ENCODE measurements at places on chromosomes 3 and 15.

GRCh38 chr3:160259589-160259988 is 34.4 kb downstream of the C3orf80 start:
- DNase-seq, result no peak

- peak; percentile 70 for DNase-seq
Observed at GRCh38 chr3:177835008-177835407, 637.7 kb upstream of the TBL1XR1 start.

GRCh38 chr15:39430389-39430788 is 150.5 kb upstream of the THBS1 start:
- no peak for DNase-seq

DNA sequence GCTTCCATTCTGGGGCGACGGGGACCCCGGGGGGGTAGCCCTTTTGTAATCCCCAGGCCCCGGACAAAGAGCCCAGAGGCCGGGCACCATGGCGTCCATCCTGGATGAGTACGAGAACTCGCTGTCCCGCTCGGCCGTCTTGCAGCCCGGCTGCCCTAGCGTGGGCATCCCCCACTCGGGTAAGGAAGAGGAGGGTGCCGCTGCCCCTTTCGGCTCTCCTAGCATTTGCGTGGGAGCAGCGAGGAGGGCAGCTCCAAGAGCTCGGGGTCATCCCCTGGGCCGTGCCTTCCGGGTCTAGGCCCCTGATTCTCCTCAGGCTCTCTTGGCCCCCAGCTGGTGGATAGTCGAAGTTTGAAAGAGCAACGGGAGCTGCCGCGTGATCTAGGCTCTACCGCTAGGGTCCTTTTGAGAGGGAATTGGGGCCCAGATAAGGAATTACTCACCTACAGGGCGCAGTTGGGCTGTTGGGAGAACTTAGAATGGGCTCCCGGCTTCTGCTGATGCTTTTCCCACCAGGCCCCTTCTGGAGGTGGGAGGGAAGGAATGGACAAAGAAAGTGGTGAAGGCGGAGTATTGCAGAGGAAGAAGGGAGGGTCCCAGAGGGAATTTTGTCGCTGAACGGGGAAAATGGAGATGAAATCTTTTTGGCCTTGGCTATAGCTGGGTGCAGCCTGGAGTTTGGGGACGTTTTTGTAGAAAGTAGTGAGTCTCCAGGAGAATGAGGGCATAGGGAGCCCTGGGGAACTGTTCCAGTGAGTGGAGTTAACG is 615 bp downstream of the VPS18 start:
- peak; percentile 61 for DNase-seq

- DNase-seq, result peak; percentile 39
Observed at GRCh38 chr3:193816656-193817311, 223.8 kb downstream of the OPA1 start.

DNA sequence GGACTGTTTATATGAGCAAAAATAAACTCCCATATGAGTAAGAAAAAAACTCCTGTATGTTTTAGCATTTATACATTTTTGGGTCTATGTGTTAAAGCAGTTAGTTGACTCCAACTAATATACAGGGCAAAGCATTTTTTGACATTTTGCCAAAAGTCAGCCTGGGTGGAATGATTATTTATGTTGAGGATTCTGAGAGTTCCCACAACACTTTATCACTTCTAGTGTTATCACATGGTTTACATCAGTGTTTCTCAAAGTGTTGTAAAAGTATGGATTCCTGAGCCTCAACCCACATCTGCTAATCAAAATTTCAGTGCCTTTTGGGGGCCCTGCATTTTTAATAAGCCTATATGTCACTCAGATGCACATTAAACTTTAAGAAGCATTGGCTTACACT is 337.3 kb upstream of the WNT5A start:
- DNase-seq, result no peak

GRCh38 chr15:69475769-69476358 is 23.2 kb downstream of the RPLP1 start:
- DNase-seq, result peak; percentile 93

DNA sequence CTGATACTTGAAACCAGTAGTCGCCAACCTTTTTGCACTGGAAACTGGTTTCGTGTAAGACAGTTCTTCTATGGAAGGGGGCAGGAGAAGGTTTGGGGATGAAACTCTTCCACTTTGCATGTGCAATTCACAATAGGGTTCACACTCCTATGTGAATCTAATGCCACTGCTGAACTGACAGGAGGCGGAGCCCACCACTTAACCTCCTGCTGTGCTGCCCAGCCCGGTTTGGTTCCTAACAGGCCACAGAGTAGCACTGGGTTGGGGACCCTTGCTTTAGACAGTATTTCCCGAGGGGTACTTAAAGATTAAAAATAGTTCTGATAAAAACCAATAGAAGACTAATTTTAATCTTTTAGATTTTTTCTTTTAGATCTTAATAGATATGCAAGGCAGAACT is 11.1 kb downstream of the TFG start:
- no peak for DNase-seq

DNA sequence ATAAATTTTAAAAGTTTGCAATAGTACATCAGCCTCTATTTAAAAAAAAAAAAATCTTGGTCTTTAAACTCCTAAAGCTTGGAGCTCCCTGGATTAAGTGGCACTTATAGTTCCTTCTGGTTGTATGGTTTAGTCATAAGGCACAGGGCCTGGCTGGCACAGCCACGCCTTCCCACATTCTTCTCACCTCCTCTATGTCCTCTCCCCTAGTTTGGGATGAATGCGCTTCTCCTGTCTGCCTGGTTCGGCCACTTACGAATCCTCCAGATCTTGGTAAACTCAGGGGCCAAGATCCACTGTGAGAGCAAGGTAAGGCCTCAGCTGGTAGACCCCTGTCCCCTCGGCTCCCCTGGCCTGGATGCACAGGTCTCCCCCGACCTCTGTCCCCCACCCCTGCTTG is 10.0 kb downstream of the ANKDD1A start:
- no peak for DNase-seq

GRCh38 chr3:140494970-140495369 is 182.9 kb upstream of the TRIM42 start:
- no peak for DNase-seq
